Heart left ventricle (tissue), 16 donors: ENCODE measurements at places on chromosomes 1 and 21.
A peak's percentile ranks its signal among the peaks of the same experiment; 100 is the strongest.

DNA sequence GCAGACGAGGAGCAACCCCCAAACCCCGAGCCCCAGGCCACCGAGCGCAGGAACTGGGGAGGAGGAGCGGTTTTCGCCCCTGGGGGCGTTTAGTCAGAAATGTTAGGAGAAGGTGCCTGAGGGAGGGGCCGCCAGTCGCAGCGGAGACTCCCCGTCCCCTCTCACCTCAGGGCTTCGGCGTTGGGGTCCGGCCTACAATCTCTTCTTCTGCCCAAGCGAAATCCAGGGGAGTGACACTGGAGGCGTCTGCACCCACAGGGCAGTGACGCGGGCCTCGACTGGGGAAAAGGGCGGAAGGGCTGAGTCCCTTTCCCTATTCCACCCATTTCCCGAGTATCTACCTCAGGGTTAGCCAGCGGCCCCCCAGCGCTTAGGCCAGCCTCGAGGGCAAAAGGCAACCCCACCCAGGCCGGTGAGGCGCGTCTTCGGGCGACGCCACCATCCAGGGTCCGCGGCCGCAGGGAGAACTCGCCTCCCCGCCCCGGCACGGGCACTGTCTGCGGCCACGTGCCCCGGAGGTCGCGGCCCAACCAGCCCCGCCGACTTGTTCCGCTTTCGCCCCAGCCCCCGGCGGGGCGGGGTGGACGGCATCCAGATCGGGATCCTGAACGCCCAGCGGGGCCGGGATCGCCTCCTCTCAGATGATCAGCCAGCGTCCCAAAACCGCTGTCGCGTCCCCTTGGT is 118.7 kb upstream of the BARHL2 start:
- peaks cover 79% of the 10 kb centered on the region for H3K27me3 ChIP-seq
- H3K4me3 ChIP-seq: peak overlapping the region; percentile 49
- peaks cover 5% of the 10 kb centered on the region for H3K4me1 ChIP-seq

DNA sequence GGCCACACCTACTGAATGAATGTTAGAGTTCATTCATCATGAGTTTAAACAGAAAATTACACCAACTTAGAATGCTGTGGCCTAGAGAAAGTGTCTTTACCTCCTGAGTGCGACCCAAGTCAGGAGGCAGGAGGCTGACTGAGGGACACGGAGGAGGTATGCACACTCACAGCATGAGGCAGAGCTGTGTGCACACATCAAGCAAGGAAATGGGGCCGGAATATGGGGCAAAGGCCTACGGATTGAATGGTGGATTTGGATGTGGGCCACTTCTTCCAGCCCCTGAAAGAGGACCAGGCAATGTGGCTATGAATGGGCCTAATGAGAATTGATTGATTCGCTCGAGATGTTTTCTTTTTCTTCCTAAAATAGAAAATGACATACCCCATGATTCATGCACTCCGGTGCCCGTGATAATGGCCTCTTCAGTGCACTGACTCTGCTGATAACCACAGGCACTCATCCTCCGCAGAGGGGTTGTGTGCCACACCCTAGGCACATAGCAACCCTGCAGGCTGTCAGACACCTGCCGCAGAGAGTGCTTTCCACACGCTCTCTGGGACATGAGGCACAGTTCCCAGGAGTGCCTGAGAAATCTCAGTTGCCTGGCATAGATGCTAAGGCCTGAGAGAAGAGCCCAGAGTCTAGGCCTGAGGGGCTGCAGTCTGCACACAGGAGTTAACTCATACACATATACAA is 155.5 kb downstream of the GLUL start:
- peaks cover 5% of the 10 kb centered on the region for H3K4me1 ChIP-seq
- H3K27me3 ChIP-seq: no peaks in the 10 kb centered on the region
- H3K36me3 ChIP-seq: no peaks in the 10 kb centered on the region
- H3K27ac ChIP-seq: peak overlapping the region; percentile 51
- no peak overlapping the region for H3K4me3 ChIP-seq
- DNase-seq: no peak

- H3K27me3 ChIP-seq: no peaks in the 10 kb centered on the region
- no peak for DNase-seq
- peaks cover 4% of the 10 kb centered on the region for H3K4me1 ChIP-seq
- no peak overlapping the region for H3K4me3 ChIP-seq
- no peaks in the 10 kb centered on the region for H3K36me3 ChIP-seq
Measured at GRCh38 chr1:229864686-229865230, 202.3 kb upstream of the GALNT2 start.

DNA sequence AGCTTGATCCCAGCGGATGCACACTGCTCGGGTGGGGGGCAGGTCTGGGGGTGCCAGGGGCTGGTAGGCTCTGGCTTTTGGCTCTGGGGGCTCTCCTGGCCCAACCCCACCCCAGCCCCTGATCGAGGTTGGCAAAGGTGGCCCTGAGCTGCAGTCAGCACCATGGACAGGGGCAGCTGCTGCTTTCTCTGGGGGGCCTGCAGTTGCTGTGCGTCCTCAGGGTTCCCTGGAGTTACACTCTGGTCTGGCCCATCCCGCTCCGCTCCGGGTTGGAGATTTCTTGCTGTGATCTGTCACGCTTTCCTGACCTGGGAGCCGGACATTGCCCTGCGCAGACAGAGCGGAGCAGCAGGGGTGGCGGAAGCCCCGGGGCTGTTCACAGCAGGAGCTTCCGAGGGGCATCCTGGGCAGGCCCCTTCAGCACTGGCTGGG is 8.0 kb upstream of the PLCH2 start:
- H3K36me3 ChIP-seq: no peaks in the 10 kb centered on the region
- no peaks in the 10 kb centered on the region for H3K4me1 ChIP-seq
- no peak overlapping the region for H3K27ac ChIP-seq
- peaks cover 80% of the 10 kb centered on the region for H3K27me3 ChIP-seq

DNA sequence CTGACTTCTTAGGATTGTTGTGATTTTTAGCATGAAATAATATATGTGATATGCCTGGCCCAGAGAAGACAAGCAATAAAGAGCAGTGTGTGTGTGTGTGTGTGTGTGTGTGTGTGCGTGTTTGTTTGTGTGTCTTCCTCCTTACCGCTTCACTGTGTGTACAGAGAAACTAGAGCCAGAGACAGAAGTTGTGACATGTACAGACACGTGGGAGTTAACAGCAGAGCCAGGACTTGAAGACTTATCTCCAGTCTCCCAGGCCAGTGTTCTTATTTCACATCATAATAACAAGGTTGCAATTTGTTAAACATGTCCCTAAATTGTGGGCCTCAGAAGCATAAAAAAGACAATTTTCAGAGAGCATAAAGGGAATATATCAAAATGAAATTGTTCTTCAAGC is 192.0 kb upstream of the JUN start:
- no peaks in the 10 kb centered on the region for H3K36me3 ChIP-seq
- H3K27me3 ChIP-seq: no peaks in the 10 kb centered on the region
- no peak overlapping the region for H3K27ac ChIP-seq
- no peak overlapping the region for H3K4me3 ChIP-seq
- DNase-seq: no peak
